ENCODE measurements at places on chromosomes 13 and 19.

DNA sequence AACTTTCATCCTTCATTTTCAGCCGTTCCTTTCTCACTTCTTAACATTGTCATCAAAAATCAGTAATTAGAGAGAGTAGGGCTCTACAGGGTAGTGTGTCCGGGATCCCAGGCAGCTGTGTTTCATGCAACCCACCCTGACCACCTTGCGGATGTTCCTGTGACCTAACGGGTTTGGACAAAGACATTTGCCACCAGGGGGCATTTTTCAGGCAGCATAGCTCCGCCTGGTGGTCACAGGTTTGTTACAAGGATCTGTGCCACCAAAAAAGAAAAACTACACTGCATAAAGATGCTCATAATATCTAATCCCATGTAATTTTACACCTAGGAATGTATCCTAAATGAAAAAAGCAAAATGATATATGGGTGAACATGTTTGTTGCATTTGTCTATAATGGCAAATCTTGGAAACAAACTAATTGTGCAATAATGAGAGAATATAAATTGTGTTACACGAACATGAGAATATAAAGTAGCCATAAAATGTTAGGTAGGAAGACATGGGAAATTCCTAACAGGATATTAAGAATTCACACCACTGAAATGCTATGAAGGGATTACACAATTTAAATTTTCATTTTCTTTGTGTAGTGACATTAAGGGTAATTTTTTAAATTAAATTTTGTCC, 123.0 kb downstream of the SLC7A1 start:
- DNase-seq, result peak; percentile 53

DNA sequence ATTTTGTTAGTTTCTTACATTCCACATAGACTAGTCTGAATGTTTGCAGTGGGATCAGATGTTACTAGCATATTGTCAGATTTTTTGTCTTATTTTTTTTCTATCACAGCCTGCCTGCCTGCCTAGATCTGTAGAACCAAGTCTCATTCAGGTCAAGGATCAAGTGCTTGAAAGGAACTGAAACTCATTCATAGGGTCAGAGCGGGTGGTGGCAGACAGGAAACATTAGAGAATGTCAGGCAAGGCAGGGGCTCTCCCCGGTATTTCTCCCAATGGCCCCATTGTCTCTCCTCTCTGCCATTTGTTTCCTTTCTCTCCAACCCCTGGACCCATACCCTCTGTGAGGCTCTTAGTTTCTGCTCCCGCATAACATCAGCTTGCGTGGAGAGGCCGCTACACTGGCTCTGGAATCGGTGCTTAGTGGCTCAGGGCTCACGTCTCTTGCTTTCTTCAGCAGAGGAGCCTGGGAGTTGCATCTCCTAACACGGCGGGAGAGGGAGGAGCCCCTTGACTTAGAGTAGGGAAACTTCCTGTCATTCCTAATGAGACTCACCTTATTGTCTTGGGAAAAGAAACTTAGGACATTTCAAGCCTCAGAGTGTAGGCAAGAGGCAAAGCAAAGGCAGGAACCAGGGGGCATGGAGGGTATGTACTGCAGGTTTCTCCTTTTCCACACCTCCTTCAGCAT, 35.6 kb upstream of the SPATA13 start:
- DNase-seq, result no peak

- DNase-seq, result no peak
Measured at GRCh38 chr19:38063928-38064327, 156.9 kb downstream of the SIPA1L3 start.

DNA sequence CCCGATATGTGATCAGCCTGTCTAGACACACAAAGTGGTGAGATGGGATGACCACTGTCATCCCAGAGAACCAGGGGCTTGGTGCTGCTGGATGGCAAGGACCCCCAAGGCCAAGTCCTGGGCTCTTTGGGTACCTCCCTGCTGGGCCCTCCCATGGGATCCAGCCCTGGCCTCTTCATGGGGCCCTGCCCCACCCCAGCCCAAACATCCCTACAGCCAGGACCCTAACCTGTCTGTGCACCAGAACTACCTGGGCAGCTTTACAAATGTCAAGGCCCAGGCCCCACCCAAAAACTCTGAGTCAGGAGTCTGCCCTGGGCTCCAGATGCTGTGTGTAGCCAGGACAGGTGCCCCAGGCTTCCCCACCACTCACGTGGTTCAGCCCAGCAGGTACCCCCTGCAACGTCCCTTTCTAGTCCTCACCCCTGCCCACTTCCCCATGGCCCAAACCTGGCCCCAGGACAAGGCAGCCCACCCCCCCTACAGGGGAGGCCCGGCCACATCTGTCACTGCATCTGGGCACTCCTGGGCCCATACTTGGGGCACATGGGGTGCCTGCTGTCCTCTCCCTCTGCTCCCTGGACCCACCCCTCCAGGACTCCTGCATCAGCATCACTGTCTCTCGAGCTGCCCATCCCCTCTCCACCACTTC, 233.5 kb downstream of the TUBA3C start:
- no peak for DNase-seq

DNA sequence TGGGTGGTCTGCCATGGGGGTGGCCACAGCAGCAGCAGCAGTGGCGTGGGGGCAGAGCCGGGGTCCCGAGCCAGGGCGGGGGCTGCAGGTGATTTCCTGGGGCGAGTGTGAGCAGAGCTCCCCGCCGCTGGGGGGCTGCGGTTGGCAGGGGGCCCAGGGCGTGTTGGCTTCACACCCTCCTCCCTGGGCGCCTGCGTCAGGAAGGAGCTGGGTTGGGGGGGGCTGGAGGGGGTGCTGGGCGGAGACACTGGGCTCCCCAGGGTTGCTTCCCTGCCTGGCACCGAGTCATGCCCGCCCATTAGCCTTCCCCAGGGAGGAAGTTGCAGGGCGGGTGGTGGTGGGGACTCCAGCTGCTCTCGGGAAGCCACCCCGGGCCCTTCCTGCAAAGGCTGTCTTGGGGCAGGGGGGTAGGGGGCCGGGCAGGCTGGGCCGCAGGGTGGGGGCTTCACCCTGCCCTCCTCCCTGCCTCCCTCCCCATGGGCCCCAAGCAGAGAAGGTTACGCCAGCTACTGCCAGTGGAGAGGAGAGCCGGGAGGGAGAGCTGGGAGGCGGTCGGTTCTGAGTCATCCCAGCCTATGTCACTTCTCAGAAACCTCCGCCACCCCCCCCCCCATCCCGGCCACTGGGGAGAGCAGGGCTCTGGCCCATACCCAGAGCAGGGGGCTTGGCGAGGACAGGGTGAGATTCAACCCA, 4.6 kb downstream of the MIDN start:
- peak; percentile 90 for DNase-seq

DNA sequence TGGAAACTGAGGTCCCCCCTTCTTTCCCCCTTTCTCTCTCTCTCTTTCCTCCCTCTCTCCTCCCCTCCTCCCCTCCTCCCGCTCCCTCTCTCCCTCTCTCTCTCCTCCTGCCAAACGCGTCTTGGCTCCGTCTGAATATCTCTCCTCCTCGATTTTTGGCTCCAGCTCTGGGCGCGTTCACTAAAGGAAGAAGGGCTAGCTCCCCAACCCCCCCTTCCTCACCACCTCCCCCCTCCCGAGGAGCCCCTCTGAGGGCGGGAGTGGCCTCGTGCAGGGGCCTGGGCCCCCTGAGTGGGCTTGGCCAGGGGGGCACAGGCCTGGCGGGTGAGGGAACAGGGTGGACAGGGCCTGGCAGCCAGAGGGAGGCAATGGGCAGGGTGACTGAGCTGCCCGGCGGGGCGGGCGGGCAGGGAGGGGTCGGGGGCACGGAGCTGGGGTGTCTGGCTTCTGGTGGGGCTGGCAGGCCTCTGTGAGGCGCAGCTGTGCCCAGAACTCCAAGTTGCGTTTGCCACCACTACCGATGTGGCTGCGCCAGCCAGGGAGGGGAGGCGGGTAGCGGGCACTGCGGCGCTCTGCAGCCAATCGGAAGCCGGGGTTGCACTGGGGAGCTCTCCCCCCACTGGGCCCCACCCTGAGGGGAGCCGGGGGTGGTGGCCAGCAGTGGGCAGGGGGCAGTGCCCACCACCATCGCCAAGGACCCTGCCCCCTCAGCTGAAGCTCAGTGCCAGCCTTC, 7.1 kb downstream of the NFIX start:
- no peak for DNase-seq

DNA sequence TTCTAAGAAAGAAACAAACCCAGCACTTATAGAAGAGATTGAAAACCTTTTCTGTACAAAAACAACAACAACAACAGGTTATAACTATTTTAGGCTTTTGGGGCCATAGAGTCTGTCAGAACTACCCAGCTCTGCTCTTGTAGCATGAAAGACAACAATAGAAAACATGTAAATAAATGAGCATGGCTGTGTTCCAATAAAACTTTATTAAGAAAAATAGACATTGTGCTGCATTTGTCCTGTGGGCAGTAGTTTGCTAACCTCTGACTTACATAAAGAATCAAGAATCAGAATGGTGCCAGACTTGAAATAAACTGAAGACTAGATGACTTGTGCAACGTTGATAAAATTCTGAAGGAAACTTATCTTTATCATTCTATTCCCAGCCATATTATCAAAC, 617.5 kb downstream of the DIAPH3 start:
- no peak for DNase-seq

GRCh38 chr13:111076155-111077013, 38.7 kb upstream of the ARHGEF7 start:
- DNase-seq, result no peak

- no peak for DNase-seq
Measured at GRCh38 chr19:30373593-30373992, 1.4 kb downstream of the ZNF536 start.

DNA sequence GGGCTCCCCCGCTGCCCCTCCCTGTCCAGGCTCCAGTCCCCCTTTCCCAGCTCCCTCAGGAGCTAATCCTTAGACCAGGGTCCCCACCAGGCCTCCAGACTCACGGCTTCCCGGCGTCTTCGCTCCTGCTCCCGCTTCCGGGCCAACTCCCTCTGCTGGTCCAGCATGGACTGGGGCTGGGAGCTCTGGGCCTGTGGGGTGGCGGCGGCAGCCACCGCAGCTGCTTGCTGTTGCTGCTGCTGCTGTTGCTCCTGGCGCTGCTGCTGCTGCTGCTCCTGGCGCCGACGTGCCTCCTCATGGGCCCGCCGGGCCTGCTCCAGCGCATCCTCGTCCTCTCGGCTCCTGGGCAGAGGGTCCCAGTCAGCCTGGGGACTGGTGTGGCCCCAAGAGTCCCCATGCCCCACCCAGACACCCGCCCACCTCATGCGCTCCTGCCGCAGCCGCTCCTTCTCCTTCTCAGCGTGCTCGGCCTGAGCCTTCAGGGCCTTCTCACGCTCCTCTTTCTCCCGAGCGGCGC, 6.4 kb upstream of the EPHX3 start:
- no peak for DNase-seq

- no peak for DNase-seq
Measured at GRCh38 chr19:54081032-54081431, at the start of gene TARM1. Gene TARM1 (minus strand): TSS chr19:54081365. CDS start chr19:54081340, 25 bp downstream.

GRCh38 chr19:15893477-15893876, 4.4 kb downstream of the CYP4F2 start:
- no peak for DNase-seq

- DNase-seq, result no peak
Measured at GRCh38 chr13:79810669-79811068, 329.7 kb downstream of the NDFIP2 start.

DNA sequence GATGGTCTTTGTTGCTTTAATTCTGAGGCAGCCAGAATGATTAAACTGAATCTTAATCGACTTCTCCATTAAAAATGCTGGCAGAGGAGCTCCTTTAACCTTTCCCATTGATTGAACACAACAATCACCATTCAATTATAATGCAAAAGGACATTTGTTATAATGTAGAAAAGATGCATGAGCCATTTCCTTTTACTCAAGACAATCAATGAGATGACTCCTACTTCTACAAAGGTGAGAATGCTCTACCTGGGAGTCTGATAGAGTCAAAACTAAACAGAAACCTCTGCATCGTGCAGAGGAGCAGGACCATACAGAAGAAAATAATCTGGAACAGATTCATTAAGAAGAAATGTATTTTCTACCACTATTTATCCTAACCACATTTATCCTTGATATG, 253.6 kb upstream of the DACH1 start:
- DNase-seq, result no peak

DNA sequence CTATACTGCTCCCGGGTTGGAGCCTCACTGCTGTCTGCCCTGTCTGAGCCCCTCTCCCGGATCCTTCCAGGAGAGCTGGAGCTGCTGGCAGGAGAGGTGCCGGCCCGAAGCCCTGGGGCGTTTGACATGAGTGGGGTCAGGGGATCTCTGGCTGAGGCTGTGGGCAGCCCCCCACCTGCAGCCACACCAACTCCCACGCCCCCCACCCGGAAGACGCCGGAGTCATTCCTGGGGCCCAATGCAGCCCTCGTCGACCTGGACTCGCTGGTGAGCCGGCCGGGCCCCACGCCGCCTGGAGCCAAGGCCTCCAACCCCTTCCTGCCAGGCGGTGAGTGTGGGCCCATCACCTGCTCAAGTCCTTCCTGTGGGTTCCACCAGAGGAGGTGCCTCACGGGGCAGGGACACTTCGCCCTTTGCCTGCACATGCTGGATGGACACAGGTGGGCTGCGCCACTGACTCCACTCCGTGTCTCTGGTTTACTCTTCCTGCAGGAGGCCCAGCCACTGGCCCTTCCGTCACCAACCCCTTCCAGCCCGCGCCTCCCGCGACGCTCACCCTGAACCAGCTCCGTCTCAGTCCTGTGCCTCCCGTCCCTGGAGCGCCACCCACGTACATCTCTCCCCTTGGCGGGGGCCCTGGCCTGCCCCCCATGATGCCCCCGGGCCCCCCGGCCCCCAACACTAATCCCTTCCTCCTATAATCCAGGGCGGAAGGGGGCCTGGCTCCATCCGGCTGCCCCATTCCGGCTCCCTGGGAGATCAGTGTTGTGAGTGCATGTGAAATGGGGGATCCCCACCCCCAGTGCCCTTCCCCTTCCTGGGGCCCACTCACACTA, 19.8 kb downstream of the EPN1 start:
- no peak for DNase-seq

All from CD4-positive, alpha-beta T cell treated with Interleukin-17A for 4 hours (primary cell).